Hindlimb muscle (tissue), 1 donor: ENCODE measurements at places on chromosomes 4 and X. TPM values are rescaled to one million over a fixed set of nuclear protein-coding genes. Genes with fewer than 3 reads are reported as not detected.

DNA sequence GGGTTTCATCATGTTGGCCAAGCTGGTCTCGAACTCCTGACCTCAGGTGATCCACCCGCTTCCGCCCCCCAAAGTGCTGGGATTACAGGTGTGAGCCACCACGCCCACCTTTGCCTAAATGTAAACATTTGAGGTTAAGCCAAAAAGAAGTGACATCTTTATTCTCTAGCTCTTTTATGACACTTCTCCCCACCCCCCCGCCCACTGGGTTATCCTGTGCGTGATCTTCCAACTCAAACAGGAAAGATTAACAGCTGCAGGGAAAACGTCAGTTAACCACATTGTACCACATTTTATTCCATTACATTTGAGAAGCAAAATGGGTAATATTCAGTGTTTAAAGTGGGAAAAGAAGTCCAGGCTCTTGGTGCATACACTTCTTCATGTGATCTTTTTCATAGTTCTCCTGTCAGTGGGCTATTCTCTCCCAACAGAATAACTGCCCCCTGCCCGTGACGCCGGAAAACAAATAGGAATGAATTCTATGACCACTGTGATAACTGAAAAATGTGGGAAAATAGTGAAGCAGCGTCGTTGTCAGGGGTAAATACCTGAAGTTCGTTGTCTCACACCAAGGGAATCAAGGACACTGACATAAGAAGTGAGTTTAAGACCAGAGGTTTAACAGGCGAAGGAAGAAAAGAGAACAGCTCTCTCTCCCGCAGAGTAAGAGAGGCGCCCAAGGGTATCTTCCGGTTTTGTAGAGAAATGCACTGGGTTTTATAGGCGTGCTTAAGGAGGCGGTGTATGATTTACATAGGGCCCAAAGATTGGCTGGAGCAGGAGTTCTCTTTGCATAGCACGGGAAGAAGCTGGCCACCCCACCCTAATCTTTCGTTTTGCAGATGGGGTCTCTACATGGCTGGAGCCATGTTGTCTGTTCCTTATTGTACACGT, 9.7 kb upstream of the SRD5A3 start:
- no peak for DNase-seq

DNA sequence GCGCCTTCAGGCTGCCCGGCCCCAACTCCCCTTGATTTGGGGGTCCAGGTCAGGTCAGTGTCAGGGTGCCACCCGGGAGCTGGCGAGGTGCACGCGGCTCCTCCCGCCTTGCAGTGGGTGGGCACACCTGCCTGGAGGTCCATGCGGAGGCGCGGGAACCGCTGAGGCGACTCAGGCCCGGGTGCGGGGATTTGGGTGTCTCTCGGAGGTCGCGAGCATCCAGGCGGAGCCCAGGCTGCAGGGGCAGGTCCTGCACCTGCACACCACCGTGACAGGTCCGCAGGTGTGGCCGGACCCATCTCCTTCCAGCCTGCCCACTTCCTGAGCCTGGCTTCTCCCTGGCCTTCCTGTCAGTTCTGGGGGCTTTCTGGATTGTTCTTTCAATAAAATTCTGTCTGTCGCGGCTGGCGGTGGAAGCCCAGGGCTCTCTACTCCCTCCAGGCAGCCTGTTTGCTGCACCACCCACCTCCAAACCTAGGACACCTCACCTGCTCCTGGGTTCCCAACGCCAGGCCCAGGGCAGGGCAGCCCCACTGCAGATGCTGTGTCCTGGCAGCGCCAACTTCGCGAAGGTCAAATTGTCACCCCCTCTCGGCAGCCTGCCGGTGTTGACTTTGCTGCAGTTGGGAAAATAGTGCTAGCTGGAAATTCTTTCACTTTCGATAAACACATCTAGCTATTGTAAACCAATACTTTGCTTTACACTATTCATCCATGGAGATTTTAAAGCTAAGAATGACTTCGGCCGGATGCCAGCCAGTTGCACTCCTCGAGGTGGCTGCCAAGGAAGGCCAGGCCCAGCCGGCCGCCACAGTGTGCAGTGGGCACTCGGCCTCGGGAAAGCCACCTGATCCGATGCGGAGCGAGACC, 35.9 kb downstream of the FGFRL1 start:
- DNase-seq: no peak

DNA sequence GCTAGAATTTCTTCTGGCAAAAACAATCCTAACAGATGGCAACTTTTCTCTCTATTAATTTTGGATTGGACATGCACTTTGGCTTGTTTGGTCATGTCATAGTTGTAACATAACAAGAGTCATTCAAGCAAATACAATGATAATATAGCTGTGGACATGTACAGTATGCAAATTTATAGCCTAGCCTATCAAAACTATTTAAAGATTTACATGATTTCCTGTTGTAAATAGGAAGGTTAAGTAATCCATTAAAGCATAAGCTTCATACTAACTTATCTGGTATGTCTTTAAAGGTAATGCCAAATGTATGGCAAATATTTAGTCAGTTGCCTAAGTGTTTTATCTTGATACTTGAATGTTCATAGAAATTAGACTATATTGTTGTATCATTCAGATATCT, 45.3 kb downstream of the RPA4 start:
- DNase-seq: no peak

MAGT1 gene
- polyA plus RNA-seq: 34.8 TPM

GRCh38 chr4:2792711-2793585, at the start of gene SH3BP2:
TSS of gene SH3BP2 (plus strand) at chr4:2793085. CDS start at chr4:2820618, 27,533 bp downstream.
- peak; percentile 69 for DNase-seq
